ENCODE measurements at places on chromosomes 2 and 18.

DNA sequence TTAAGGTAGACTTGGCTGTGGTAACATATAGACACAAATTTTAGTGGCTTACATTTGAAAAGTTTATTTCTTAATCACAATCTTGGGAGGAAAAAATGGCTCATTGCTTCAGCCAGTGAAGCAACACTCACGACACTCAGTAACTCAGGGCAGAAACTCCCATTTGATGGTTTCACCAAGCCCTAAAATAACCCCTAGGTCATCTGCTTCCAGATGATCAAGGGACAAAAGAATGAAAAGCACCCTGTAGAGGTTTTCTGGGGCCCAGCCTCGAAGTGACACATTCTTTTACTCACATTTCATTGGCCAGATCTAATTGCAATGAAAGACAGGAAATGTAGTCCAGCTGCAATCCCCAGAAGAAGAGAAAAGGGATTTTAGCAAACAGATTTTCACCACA lies 275.9 kb downstream of the TMX3 start:
- DNase-seq, result no peak

GRCh38 chr2:80545420-80546210 lies 241.1 kb upstream of the LRRTM1 start:
- DNase-seq, result no peak

DNA sequence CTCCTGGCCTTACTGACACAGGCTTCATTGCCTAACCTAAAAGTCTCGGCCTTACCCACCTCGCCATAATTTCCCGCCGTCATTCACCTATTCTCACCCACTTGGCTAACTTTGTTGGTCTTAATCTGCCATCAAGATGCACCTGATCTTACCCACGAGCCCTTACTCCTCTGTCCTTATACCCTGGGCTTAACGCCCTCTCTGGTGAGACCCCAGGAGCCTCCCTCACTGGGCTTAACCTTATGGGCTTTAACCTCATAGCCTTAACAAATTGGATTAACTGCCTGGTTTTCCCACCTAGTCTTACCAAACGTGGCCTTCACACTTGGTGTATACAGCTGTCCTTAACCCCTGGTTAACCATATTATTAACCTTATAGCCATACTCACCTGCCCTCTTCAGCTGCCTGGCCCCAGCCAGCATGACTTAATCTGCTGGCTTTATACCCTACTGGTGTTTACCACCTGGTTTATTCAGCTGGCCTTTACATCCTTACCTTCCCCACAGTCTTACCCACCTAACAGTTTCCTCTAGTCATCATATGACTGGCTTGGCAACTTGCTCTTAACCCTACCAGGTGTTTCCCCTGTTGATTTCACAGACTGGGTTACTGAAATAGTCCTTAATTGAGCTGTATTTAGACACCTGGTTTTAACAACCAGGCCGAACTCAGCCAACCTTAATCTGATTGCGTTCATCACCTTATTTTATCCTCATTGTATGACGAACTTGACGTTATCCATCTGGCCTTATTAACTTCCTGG lies 132.0 kb upstream of the ZSWIM2 start:
- no peak for DNase-seq

DNA sequence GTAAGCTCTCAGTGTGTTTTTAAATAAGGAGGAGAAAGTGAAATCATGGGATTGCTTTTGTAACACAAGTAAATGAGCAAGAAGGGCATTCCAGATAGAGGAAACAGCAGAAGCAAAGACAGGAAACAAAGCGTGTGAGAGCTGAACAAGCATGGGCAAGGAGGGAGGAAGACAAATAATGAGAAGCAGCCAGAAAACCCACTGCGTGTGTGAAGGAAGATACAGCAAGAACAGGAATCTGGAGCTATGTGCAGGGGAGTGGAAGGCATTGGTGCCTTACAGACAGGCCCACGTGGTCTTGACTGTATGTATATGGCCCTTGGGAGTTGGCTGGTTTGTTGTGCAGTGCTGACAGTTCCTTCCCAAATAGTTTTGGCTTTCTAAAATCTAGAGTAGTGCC lies 88.6 kb downstream of the AAK1 start:
- DNase-seq, result no peak

DNA sequence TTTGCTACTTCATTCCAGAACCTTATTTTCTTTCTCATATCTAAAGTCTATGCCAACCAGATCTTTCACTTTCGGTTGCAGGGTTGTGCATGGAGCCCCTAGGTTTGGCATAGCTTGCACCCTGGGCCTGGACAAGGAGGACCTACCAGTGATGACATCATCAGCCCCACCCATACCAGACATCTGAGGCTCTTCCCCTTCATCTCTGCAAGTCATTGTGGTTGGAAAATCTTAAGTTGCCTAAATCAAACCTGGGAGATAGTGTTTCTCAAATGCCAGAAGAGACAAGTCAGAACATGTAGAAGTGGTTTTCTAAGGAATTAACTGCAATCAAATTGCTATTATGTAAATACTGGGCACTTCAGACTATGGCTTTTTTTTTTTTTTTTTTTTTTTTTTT lies 363.3 kb downstream of the ZNF516 start:
- no peak for DNase-seq

DNA sequence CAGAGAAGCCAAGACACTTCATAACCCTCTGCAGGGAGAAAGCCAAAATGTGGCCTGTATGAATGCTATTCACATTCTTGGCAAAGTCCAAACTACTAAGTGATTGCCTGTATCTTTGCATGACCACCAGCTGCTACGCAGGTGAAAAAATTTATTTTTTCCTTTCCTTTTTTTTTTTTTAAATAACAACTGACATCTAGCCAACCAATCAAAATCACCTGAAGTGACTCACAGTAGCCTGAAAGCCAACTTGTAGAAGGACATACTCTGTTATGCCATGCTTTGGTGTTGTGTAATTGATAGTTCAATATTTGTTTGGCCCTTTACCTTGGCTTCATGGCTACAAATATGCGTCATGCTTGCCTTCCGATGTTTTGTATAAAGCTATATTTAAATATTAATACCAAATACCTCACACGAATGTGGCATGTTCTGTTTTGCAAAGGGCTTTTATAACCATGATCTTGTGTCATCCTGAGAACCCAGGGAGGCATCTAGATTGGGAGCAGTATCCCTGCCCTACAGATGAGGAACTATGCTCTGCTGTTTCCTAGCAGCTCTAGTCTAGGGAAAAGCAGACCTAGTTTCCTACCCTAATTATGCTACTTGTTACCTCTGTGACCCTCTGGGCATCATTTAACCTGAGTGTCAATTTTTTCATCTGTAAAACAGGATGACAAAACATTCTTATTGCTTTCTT lies 102.1 kb downstream of the MYOM1 start:
- no peak for DNase-seq

- no peak for DNase-seq
Observed at GRCh38 chr2:10502803-10503107, 54.6 kb upstream of the ODC1 start.

DNA sequence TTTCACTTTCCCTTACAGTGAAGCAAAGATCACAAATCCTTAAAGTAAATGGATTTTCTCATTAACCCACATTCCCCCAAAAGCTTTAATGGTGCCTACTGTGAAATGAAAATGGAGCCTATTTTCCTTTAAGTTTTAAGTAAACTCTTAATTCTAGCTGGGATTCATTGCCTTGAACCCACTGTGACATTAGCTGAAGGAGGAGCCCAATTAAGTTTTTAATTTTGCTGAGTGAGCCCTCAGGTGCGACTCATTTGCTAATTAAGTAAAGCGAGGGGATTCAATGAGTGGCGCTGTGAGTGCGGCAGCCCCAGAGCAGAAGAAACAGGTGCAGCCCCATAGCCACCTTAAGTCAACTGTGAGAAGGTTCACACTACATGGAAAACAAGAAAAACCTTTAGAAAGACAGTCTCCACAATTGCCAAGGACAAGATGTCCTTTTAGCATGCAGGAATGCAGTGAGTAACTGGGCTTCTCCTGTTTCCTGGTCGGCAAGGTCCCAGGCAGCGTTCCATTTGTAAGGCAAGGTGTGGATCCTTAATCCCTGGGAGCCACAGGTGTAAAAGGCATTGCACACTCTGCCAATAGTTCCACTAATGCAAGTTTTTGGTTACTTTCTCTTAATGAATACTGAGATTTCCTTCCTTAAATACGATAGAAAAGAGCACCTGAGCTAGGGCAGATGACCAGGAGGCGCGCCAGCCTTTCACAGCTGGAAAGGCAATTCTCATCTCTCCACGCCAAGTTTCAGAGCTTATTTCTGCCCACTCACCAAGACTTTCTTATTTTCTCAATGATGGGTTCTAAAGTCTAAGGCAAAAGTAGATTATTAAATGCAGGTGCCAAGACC lies 87.7 kb downstream of the TMEM18 start:
- no peak for DNase-seq

DNA sequence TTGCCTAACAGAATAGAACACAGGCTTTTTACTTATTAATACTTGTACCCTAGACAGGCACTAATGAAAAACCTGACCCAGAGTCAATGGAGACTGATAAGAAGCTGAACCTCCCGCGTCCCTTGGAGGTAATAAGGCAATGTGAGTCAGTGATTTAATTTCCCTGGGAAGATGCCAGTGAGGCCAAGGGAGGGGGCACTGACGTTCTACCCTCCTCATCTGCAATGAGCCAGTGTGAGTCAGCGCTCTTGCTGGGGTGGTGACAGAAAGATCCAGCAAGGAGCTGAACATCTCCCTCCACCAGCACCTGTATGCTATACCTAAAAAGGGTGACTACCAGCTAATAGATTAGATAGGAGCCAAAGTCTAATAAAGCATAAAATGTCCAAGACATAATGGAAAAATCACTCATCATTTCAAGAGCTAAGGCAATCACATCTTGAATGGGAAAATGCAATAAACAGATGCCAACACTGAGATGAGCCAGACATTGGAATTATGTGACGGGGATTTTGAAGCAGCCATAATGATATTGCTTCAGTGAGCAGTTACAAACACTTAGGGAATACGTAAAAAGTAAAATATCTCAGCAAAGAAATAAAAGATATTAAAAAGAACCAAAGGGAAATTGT lies 116.9 kb downstream of the TPGS2 start:
- DNase-seq, result no peak

- DNase-seq, result no peak
Observed at GRCh38 chr2:149625271-149625670, 37.7 kb upstream of the MMADHC start.

GRCh38 chr2:64644458-64645382 lies 9.0 kb downstream of the SERTAD2 start:
- DNase-seq, result peak; percentile 90

DNA sequence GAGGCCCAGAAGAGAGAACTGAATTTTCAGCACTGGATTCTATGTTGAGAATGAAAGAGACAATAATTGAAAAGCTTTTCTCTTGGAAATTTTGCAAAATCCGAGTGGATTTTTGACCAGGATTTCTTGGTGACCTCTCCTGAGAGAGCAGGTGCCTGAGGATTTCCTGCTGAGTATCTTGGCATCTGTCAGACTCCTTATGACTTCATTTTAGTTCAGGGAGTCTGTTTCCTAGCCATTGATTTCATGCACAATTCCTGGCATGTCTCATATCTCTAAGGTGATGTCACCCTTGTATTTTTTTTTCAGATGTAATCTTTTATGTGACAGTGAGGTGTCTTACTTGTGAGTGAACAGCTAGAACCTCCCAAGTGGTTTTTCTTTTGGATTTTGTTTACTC lies 195.9 kb downstream of the NEDD4L start:
- DNase-seq, result no peak

- no peak for DNase-seq
Observed at GRCh38 chr2:68556381-68556780, 87.0 kb upstream of the PROKR1 start.

DNA sequence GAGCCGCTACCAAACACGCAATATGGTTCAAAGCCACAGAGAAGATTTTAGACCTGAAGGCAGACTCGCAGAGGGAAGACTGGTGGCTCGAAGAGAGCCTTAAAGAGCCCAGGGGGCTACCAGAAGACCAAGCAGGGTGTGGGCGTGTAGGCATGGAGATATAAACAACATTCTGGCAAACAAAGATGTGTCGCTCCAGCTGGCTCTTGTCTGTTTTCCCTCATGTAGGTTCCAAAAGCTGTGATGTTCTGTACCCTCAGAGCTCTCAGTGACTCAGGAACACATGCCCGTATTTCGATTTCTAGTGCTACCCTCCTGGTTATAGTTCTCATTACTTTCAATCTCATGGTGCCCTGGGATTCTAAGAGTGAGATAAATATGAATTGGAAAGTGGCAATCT lies 44.5 kb downstream of the DOCK10 start:
- DNase-seq, result no peak

DNA sequence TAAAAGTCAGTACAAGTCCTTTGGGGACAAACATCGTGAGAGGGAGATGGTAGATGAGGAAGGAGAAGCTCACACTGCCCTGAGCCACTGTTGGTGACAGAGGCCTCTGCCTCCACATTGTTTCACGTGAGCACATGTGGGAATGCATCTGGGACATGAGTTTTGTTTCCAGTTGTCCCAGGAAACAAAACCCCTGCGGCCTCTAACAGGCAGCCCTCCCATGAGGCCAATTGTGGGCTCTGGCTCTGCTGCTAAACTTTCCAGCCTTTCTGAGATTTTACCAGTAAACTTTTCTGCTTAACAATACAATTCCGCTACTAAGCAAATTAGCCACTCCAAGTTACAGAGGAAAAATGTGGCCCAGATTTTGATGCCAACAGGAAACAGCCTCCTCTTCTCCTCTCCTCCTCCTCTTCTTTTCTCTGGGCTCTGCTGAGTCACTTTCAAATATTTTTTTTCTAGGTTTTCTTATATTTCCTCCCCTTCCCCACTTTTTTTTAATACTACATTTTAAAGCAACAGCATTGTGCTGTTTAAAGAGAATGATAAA lies 23.4 kb upstream of the LRRC30 start:
- no peak for DNase-seq

DNA sequence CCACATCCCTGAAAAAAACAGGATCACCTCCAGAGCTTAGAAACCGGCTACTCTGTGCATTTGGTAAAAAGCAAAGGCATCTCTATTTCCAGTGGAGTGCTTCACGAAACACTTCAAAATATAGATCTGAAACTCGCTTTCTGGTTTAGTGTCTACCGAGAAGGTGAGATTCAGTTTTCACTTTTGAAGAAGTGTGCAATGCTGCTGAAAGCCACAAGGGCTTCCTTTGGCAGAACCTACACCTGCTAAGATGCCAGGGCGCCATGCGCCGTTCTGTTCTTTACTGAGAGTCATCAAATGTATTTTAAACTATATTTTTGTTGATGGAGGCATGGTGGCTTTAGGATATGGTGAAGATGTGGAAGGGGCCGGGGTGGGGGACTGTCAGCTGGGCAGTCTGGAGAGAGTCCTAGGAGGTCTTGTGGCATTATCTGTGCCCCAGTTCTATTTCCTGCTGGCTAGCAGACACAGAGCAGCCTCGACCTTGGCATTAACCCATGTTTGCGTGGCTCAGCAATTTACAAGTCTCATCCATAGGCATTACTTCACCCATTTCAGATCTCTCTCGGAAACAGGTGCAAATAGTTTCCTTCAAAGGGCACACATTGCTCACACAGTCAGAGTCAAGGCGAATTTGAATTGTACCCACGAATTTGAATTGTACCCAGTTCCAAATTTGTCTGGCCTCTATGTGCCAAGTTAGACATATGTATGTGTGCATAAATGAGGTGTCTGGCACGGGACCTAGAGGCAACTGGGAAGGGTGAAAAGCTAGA lies 46.7 kb upstream of the KCNF1 start:
- no peak for DNase-seq

- DNase-seq, result no peak
Observed at GRCh38 chr18:57910817-57911216, 107.7 kb upstream of the ATP8B1 start.

GRCh38 chr2:240463866-240464481 lies 28.5 kb downstream of the GPC1 start:
- DNase-seq, result no peak

All from hepatic stellate cell (primary cell).